ENCODE measurements at places on chromosomes 16 and 17. TPM values are rescaled to one million over a fixed set of nuclear protein-coding genes. Genes with fewer than 3 reads are reported as not detected.

- no peak for DNase-seq
Observed at GRCh38 chr17:80762076-80762475, 217.4 kb downstream of the RPTOR start.

- DNase-seq = no peak
Observed at GRCh38 chr16:23821467-23821866, 14.3 kb upstream of the PRKCB start.

DNA sequence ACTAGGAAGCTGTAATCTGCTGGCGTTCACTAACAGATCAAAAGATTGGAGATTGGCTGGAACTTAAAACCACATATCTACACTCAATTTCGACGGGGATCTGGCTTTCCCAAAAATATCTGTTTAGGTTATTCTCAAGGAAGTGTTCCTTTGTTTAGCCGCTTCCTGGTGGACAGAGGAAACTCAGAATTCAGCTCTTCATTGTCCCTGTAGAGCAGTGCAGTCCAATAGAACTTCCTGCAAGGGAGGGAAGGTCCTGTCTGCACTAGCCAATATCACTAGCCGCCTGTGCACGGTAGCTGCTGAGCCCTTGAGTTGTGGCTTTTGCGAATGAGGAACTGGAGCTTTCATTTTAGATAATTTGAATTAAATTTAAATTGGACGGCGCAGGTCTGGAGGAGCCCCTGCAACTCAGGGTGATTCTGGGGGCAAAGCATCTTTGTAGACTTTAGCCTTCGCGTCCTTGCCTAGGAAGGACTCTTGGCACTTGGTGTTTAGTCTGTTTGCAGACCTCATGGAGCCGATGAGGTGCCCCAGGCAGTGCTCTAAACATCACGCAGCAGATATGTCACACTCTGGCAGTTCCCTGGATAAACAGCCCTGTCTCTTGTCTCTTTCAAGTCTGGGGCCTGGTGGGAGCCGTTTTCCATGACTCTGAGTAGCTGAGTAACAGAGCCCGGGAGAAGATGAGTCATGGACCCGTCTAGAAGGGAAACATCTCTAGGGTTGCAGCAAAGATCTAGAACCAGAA, 122.2 kb downstream of the CCDC182 start:
- DNase-seq = no peak

DNA sequence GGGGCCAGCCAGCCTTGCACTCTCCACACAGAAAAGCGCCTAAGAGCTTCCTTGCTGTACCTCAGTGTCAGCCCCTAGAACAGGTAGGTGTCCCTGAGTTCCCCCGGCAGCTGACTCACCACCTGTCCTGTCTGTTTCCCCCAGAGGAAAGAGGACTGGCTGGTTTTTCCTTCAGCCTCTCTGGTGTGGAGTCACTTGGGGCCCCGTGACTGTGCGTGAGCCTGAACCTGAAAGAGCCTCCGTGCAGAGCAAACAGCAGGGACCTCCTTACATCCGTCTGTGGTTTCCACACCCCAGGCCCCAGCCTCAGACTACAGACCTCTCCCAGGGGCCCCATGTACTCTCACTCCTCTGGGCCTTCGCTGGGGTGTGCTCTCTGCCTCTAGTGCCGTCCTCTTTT, 87.8 kb downstream of the GNAO1 start:
- peak; percentile 19 for DNase-seq

DNA sequence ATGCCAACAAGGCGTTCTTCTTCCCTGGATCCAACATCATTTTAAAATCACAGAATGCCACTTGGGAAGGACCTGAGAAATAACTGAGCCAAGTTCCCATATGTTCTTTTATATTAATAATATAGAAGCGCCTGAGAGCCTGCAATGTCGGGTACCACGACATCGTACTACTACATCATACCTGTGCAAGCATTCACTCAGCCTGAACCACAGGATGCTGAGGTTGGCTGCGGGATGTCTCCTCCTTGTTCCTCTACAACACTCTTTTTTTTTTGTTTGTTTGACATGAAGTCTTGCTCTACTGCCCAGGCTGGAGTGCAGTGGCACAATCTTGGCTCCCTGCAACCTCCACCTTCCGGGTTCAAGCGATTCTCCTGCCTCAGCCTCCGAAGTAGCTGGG, 2.1 kb upstream of the ATP2C2 start:
- no peak for DNase-seq

DNA sequence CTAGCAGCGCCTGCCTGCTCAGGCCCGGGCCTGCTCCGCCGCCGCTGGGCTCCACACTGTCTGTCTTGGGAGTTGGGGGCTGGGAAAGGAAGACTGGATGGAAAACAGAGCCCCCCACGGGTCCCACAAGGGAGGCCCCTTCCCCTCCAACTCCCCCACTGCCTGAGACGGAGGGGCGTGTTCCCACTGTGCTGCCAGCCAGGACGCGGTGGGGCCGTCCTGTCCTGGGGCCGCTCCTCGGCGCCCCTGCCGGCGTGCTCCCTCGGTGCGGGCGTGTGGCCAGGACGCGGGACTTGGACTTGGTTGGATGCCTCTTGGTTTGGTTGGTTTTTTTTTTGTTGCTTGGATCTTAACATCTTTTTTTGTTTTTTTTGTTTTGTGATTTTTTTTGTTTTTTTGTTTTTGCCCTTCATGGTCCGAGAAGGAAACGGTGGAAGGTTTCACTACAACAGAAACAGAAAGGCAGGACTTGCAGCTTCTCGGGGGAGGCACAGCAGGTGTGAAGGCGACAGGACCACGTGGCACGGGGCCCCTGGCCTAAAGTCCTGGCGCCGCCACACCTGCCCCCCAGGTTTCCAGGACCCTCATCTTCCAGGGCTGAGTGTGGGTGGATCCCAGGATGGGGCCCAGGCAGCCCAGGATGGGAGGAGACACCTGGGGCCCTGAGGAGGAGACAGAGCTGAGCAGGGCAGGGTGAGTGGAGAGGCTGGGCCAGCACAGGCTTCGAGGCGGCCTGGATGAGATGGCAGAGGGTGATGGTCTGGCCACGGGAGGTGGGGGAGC, 16.0 kb downstream of the ENGASE start:
- DNase-seq = no peak

DNA sequence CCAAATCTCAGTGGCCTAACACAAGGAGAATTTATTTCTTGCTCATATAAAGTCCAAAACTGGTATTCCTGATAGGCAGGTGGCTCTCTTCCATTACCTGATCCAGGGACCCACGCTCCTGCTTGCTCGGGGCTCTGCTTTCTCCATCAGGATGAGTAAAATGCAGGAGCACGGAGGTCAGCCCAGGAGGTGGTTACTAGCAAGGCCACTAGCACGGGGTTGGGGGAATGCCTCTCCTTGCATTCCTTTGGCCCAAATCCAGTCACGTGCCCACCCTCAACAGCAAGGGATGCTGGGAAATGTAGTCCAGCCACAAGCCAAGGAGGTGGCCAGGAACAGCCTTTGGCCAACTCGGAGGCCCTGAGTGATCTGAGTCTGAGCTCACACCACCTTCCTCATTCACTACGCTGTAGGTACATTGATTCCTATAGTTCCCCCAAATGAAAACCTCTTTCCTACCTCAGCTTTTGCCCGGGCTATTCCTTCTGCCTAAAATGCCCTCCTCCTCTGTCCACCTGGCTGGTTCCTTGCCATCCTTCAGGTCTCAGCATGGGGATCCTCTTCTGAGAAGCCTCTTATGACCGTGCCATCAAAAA, 38.3 kb upstream of the HAPSTR1 start:
- DNase-seq = peak; percentile 85

- DNase-seq = no peak
Observed at GRCh38 chr16:57735755-57736418, at the start of gene KATNB1. Gene KATNB1 (plus strand): TSS chr16:57735770. CDS start chr16:57737244, 1,474 bp downstream.

DNA sequence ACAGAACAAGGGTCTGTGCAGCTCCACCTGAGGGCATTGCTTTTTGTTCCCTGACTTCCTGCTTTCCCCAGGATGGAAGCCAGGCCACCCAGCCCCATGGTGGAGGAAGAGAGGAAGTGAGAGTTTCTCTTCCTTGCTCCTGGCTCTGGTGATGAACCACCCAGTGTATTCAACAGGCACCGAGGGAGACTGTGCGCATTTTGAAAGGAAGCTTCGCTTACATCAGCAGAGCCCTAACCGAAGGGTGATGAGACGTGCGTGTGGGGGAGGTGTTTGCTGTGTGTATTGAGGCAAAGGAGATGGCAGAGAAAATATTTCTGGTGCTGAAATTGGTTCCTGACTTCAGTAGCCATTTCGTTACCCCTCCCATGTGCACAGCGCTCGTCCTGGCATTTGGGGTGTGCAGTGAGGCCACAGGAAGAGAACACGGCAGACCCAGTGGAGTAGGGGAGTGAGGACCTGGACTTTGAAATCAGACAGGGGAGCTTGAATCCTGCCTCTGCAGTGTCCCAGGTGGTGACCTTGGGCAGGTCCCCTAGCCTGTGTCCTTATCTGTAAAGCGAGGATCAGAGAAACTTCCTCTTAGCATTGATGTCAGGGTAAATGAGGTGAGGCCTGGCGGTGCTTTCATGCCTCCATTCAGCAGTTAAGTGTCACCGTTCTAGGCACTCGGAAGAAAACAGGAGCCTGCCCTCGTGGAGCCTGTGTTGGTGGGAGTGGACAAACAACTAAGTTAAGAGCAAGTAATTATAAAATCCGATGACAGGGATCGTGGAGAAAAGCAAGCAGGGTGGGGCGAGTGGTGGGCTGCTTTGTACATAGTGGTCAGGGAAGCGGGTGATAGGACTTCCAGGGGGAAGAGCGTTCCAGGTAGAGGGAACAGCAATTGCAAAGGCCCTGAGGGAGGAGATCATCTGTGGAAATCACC, 7.4 kb downstream of the CMIP start:
- DNase-seq = no peak

- DNase-seq = no peak
Observed at GRCh38 chr16:84136331-84137125, 8.4 kb downstream of the HSDL1 start.

DNA sequence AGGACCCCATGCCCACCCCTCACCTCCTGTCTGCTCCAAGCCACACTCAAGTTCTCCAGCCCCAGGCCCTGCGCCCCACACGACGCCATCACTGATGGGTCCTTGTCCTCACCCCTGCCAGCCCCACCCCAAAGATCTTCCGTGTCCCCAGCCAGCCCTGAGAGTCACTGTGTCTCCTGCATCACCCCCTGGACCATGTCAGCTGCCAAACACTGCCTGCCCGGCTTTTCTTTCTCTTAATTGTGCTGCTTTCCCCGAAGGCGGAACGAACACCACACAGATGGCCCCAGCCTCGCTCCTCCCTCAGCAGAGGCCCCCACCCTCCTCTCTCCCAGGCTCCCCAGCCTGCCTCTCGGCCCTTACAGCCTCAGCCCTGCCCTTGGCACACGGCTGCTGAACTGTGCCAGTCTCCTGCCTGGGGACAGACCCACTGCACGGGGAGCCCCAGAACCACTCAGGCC, 4.8 kb upstream of the GAA start:
- DNase-seq = no peak

DNA sequence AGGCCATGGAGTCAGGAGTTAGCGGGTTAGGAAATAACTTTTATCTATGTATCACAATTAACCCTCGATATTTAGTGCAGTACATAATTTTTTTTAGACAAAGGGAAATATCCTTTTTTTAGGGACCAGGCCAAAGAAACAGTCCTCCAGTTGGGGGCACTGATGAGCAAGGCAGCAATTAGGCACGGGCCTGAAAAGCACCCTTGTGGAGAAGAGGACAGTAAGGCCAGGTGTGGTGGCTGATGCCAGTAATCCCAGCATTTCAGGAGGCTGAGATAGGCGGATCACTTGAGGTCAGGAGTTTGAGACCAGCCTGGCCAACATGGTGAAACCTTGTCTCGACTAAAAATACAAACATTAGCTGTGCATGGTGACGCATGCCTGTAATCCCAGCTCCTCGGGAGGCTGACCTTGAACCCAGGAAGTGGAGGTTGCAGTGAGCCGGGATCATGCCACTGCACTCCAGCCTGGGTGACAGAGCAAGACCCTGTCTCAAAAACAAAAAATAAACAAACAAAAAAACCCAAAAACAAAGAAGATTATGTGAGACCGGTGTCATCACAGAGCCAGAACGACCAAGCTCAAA, 158.3 kb upstream of the NOL11 start:
- DNase-seq = no peak

- DNase-seq = no peak
Observed at GRCh38 chr16:79988089-79988488, 387.6 kb upstream of the MAF start.

- DNase-seq = no peak
Observed at GRCh38 chr17:46742565-46743270, 75.8 kb downstream of the WNT3 start.

DNA sequence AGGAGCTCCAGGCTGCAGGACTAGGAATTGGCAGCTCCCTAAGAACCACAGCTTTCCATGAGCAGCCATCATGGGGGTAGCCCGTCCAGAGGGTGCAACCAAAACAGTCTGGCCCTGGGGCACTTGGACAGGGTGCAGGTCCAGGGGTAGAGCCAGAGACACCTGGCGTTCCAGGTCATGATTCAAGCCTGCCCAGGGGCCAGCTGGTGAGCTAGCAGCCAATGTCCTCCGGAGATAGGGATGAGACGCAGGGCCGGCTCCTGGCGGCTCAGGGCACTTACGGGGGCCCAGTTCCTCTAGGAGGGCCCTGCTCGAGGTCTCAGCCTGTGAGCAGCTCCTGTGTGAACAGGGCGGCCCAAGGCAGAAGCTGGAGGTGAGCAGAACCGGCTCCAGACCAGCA, 22.1 kb downstream of the PIEZO1 start:
- no peak for DNase-seq

DNA sequence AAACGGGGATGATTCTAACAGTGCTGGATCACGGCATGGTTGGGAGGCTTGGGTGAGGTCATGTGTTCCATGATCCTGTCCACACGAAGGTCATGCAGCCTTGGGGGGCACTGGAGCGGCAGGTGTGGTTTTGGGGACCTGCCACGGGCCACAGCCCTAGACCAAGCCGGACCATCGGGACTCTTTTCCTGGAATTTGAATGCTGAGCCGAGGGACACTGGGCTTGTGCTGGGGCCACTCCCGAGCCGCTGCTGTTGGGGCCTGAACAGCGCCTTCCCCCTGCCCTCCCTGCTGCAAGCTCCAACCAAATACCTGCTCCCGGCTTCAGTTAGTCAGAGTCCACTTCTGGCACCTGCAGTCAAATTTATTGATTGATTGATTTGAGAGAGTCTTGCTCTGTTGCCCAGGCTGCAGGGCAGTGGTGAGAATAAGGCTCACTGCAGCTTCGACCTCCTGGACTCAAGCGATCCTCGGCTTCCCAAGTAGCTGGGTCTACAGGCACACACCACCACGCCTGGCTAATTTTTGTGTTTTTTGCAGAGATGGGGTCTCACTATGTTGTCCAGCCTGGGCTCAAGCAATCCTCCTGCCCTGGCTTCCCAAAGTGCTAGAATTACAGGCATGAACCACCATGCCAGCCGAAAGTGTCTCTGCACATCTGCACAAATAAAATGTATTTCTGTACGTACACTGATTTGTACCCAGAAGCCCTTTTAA, 37.2 kb upstream of the SLC38A10 start:
- DNase-seq = no peak

DNA sequence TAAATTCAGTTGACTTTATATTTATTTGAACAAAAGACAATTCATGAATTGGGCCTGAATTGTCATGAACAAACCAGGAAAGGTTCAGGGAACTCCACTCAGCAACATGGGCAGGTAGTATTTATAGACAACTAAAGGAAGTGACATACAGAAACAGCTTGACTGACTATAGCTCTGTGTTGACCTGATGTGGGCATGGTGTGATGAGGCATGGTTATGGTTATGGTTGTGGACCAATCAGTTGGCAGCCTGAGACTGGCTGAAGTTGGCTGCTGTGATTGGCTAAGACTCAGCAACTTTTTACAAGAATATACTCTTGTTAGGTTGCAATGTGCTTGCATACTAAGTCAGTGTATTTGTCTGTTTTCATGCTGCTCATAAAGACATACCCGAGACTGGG, 108.4 kb downstream of the HS3ST3B1 start:
- no peak for DNase-seq

Gene RAC3
- total RNA-seq = 96.7 TPM

Gene DPEP3
- total RNA-seq = not detected

Gene RNPS1
- 207 TPM for total RNA-seq

Gene CIBAR2
- total RNA-seq = not detected

Gene AATK
- 26.4 TPM for total RNA-seq

Gene ADAMTS18
- 0.29 TPM for total RNA-seq

Gene ZNF18
- 4.4 TPM for total RNA-seq

Measured in Caco-2 (cell line).